ENCODE measurements at places on chromosomes 4 and X.

- no peak for DNase-seq
Observed at GRCh38 chrX:134236626-134237614, at the start of gene CCDC160. TSS of gene CCDC160 (plus strand) at chrX:134237182. CDS start at chrX:134244801, 7,619 bp downstream.

DNA sequence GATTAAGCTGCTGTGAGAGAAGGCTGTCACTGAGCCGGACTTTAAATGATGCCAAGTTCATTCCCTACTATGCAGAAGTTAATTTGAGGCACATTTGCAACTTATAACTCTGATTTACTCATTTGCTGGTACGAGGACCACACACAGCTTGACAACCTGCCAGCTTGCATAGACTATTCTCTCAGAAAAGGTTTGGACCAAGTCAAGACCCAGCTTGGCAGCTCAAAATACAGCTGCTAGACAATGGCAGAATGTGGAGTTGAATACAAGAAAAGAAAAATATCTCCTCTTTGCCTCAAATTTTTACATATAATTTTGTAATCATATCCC lies 338.9 kb downstream of the DHX15 start:
- DNase-seq = no peak

- DNase-seq = no peak
Observed at GRCh38 chrX:7943600-7944245, 16.5 kb upstream of the PNPLA4 start.

DNA sequence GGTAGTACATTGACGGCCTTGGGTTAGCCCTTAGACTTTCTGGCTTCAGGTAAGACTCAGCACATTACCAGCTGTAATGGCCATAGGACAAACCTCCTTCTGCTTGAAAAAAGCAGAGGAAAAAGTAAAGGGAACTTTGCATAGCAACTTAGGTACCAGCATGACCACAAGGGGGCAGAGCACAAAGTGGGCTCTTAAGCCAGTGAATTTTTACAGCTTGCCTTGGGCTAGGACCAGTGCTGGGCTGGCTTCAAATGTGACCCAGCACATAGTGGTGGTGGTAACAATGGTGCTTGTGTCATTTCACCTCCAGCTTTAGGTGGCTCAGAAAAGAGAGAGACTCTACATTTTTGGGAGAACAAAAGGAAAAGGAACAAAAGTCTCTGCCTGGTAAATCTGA lies 66.1 kb downstream of the KLHL4 start:
- no peak for DNase-seq

DNA sequence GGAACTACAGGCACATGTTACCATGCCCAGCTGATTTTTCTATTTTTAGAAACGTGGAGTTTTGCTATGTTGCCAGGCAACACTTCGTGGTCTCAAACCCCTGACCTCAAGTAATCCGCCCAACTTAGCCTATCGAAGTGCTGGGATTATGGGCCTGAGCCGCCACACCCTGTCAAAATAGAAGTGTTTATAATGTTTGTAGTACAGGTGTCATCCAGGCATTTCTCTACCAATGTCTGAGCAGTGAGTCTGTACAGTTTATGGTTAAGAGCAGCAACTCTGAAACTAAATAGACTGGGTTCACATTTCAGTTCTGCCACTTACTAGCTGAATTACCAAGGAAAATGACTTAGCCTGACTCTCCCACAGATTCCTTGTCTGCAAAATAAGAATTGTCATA lies 460.4 kb upstream of the GALNT7 start:
- DNase-seq = no peak

- DNase-seq = no peak
Observed at GRCh38 chrX:70454441-70455365, 10.1 kb downstream of the DLG3 start.

DNA sequence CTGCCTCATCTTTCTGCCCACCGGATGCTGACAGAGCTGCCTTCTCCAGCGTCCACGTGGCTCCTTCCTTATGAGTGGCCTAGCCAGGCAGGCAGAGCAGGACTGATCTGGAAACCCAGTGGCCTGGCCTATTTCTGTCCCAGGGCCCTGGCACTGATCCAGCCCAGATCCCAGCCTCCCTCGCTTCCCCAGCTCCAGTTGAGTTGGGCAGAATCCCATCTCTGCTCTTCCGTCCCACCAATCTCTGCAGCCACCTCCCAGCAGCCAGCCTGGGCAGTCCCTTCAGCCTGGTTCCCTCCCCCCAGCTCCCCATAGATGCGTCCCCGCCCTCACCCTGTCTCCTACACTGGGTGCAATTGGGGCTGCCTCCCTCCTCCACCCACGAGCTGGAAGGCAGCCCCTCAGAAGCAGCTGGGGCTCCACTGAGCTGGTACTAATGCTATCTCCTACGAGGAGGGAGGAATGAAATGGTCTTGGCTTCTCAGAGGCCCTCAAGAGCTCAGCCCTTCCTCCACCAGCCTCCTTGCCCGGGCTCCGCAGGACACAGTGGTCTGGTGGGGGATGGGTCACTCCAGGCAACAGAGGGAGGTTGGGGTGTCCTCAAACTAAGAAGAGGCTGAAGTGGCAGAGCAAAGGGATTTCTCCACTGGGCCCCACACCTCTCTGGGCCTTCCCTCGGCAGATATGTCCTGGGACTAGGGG lies 94.2 kb downstream of the PJA1 start:
- DNase-seq = no peak

DNA sequence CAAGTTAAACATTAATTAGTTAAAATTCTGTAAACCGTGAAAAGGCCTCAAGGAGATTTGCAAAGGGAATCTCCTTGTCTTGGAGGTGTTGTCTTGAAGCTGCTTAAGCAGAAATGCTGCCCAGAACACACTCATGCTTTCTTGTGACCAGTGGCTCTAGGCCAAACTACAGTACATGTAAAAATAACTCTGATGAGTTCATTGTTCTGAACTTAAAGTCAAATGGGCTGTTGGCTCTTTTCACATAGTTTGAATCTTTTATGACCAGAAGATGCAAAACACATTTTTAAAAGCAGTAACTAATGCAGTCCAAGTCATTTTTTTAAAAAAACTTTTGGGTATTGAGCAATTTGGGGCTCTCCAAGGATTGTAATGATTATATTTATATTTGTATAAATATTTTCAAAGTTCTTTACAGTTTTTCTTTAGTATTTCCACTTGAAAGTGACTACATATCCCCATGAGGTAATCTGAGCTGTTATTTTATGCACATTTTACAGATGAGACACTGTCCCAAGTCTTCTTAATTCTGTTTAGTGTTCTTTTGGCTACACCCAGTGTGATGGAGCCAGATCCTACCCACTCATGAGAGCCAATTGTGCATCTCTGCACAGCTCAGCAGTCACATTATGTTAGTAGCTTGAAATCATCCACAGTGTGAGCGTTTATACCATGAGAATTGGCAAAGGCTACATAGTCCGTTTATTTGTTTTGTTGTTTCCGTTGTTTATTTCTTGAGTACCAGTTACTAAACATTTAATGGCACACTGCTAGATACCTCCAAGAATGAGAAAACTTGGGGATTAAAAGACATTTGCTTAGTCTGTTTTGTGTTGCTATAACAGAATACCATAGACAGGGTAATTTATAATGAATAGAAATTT lies 112.8 kb upstream of the ATXN3L start:
- no peak for DNase-seq

- no peak for DNase-seq
Observed at GRCh38 chrX:40192196-40192595, 94.4 kb upstream of the BCOR start.

GRCh38 chr4:182343453-182343852 lies 100.3 kb downstream of the TENM3 start:
- DNase-seq = no peak

- no peak for DNase-seq
Observed at GRCh38 chrX:93874554-93874953, 200.5 kb downstream of the FAM133A start.

GRCh38 chr4:108052558-108053120 lies 63.0 kb downstream of the HADH start:
- no peak for DNase-seq

- DNase-seq = no peak
Observed at GRCh38 chr4:125826801-125827695, 512.3 kb downstream of the FAT4 start.

- no peak for DNase-seq
Observed at GRCh38 chrX:142156567-142156966, 48.5 kb downstream of the MAGEC2 start.

DNA sequence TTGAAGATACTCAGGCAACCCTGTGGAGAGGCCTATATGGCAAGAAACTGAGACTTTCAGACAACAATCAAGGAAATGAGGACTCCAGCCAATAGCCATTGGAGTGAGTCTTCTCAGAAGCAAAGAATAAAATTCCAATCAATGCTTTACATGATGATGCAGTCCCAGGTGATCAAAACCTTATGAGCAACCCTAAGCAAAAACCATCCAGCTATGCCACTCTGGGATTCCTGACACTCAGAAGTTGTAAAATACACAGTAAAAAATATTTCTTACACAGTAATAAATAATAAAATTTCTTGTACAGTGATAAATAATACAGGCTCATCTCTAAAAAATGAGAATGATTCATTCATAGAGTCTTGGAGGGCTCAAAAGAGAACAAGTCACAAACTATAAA lies 150.6 kb downstream of the IL15 start:
- no peak for DNase-seq

DNA sequence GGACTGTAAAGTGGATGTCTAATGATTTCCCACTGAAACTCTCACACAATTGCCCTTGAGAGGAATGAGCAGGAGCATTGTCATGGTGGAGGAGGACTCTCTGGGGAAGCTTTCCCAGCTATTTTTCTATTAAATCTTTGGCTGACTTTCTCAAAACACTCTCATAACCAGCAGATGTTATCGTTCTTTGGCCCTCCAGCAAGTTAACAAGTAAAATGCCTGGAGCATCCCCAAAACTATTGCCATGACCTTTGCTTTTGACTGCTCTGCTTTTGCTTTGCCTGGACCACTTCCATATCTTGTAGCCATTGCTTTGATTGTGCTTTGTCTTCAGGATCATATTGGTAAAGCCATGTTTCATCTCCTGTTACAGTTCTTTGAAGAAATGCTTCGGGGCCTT lies 120.2 kb upstream of the PDE5A start:
- no peak for DNase-seq

DNA sequence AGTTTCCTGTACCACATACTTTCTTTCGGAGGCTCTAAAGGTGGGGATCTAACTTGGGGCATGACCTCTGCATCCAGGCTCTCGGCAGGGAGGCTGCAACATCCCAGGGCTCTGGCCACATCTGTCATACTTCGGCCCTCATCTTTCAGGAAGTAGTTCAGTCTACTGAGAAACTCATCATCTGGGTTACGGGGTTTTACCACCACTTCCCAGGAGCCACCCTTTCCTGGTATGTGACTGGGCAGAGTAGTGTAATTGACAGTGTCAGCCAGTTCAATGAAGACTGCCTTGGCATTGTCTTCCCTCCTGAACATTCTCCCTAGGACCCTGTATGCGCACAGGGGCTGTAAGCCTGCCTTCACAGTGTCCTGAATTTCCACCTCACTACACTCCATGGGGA lies 2.8 kb downstream of the PNMA5 start:
- DNase-seq = no peak

DNA sequence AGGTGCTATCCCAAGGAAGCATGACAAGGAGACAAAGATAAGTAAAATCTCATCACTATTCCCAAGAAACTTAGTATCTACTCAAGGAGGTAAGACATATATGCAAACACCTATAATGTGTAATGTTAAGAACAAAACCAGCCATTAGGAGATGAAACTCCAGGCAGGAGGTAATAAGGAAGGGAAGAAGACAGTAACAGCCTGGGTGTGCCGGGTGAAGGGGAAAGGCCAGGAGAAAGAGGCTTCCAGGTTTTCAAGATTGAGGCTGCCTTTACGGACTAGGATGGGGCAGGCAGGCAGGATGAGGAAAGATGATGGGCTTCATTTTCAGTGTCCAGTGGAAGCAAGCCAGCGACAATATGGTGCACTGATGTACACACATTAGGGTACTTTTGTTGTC lies 62.5 kb downstream of the LEF1 start:
- no peak for DNase-seq

- no peak for DNase-seq
Observed at GRCh38 chr4:81221303-81222081, 6.5 kb upstream of the PRKG2 start.

- no peak for DNase-seq
Observed at GRCh38 chr4:38106311-38106710, 146.1 kb downstream of the PTTG2 start.

DNA sequence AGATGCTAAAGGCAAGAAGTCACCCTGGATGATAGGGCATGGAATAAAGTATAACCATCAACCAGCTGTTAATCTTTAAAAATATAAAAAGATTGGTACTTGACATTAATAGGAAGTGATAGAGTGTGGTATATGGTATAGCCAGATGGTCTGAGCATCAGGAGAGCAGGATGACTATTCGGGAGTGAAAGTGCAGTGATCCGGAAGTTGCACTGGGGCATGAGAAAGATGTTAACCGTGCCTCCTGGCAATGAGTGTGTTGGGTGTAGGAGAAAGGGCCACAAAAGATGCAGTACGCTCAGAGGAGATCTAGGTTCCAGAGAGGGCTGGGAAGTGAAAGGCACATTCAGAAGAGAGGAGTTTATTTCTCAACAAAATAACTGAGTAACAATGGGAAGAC lies 65.0 kb downstream of the TSPAN7 start:
- no peak for DNase-seq

GRCh38 chr4:155960522-155960921 lies 6.9 kb upstream of the CTSO start:
- no peak for DNase-seq

DNA sequence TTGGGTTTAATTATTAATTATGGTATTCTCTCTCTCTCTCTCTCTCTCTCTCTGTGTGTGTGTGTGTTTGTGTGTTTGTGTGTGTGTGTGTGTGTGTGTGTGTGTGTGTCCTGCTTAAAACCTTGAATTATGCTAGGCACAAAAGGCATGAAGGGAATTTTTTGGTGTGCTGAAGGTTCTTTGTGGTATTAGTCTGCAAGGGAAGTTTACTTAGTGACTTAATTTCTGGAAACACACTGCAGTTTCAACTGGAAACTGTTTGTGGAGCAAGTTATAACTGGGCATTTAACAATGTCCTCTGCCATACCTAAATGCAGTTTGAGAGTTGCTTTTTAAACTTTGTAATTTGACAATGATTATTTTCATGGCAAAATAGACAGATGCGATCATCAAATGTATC lies 111.7 kb downstream of the FRMPD4 start:
- DNase-seq = no peak

- no peak for DNase-seq
Observed at GRCh38 chr4:76654791-76655190, 219.8 kb downstream of the SHROOM3 start.

- DNase-seq = no peak
Observed at GRCh38 chrX:112662559-112663427, 16.9 kb downstream of the LHFPL1 start.

- DNase-seq = no peak
Observed at GRCh38 chr4:42488554-42488953, 91.3 kb downstream of the SHISA3 start.
